ENCODE measurements at places on chromosomes 3 and 15.

GRCh38 chr3:140258222-140258724 lies 323.3 kb downstream of the CLSTN2 start:
- DNase-seq: no peak

GRCh38 chr15:31036783-31037182 lies 45.4 kb upstream of the MTMR10 start:
- DNase-seq: no peak

GRCh38 chr3:195448205-195448875 lies 5.5 kb upstream of the ACAP2 start:
- DNase-seq: no peak

- no peak for DNase-seq
Observed at GRCh38 chr3:135238236-135238830, 443.3 kb downstream of the EPHB1 start.

- no peak for DNase-seq
Observed at GRCh38 chr15:26771168-26771567, 1.7 kb downstream of the GABRB3 start.

GRCh38 chr3:24589513-24589851 lies 94.8 kb upstream of the THRB start:
- DNase-seq: no peak

DNA sequence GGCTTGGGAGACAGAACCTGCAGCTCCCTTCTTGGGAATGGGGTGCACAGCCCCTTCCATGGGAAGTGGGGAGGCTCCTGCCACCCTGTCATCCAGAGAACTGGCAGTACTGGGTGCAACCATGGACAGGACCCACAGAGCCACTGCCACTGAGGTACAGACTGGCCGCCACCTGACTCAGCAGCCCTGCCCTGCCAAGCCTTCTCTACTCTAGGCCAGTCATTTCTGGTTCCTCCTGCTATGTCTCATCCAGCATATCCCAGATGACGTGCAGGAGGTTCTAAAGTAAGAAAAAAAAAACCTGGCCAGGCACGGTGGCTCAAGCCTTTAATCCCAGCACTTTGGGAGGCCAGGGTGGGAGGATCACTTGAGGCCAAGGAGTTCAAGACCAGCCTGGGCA lies 76.9 kb upstream of the RPL32 start:
- DNase-seq: no peak

DNA sequence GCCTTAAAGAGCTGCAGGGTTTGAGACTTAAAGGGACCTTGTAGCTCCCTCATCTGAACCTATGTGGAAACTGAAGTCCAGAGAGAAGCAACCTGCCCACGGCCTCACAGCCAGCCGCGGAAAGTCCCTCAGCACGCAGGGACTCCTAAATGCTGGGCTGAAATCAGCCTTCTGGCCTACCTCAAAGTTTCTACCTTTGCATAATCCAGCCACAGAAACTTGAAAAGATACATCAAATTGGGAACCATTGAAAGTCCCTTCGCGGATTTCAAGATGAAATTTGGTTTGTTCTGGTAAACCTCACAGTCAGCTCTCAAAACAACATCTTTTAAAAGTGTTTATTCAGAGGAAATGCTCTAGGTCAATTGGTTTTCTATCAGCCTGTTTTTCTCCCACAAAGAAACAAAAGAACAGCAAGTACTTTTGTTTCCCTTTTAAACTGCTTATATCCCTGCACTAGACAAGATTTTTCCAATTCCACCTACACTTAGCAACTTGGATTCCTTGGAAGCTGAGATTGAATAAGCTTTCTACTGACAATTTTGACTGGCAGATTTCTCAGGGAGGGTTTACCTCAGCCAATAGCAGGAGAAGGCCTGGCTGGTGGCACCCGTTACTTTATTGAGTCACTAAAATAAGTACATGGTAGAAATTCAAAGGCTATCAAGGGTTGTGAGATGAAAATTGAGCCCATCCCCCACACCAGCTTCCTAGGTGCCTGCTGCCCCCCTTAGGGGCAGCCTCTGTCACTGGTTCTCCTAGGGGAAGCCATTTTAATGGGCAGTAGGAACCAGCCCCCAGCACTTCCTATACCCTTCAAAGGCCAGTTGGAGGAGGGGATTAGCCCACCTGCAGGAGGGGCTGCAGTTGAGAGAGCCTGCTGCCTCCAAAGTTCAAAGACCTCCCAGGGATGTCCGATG lies 171.2 kb downstream of the ADAMTS17 start:
- no peak for DNase-seq

DNA sequence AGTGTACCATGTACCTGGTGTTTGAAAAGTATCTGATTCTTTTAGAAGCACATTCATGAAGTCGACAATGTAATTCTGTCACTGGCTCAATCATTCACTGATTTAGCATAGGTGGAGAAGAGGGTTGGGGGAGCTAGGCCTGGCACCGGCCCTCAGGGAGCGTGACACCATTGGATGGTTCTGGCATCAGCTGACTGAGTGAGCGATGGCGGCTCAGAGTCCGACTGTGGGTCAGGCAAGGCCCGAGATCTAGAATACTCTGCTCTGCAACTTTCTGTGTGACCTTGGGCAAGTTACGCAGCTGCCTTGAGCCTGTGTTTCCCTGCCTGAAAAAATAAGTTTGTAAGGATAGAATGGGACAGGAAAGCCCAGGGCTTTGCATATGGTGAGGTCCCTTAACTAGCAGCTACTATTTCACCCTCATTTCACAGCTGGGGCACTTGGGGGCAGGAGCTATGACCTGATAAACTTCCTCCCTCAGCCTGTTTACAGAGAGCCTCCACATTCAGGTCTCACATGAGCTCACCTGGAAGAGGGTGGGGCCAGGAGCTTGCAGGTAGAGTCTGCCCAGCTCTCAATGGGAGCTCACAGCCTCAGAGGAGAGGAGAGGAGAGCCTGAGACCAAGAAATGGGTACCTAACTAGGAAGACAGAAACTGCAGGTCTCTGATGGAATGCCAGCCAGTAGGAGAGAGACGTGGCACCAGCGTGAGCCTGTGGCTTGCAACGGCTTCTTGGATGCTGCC lies 153.7 kb upstream of the TLE3 start:
- DNase-seq: no peak

GRCh38 chr15:89769366-89769765 lies 6.8 kb upstream of the MESP2 start:
- no peak for DNase-seq

DNA sequence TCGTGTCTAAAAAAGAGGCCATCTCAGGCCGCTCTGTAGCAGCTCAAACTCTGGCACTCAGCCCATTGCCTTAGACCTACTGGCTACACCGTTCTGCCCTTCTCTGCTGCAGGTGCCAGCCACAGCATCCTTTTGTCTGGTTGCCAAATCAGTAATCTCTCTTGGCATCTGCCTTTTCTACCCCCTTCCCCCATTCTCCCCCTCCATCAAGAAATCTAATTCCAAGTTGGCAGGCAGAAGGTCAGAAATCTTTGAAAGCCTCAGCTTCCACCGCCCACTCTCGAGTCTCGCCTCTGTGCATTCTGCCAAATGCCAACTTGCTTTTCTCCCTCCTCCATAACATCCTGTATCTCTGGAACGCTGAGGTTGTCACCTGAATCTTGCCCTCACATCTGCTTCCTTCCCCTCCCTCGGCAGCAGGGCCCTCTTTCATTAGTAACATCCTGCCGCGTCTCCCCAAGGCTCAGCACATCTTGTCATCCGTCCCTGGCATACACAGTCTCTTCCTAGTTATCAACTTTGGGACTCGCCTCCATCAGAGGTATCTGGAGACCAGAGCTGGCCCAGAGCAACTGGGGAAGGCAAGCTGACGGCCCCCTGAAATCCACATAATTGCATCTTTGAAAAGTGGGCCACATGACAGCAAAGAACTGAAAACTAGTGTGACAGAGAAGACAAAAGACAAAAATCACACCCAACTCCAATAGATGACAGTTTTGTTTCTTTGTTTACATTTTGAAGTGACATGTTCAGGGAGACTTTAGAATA lies 312.0 kb upstream of the CCDC54 start:
- peak; percentile 56 for DNase-seq

- DNase-seq: no peak
Observed at GRCh38 chr3:13419505-13420044, 547 bp downstream of the NUP210 start.

GRCh38 chr3:100662113-100662823 lies 47.0 kb upstream of the TFG start:
- DNase-seq: no peak

- DNase-seq: no peak
Observed at GRCh38 chr15:73344056-73344455, 24.7 kb downstream of the HCN4 start.

DNA sequence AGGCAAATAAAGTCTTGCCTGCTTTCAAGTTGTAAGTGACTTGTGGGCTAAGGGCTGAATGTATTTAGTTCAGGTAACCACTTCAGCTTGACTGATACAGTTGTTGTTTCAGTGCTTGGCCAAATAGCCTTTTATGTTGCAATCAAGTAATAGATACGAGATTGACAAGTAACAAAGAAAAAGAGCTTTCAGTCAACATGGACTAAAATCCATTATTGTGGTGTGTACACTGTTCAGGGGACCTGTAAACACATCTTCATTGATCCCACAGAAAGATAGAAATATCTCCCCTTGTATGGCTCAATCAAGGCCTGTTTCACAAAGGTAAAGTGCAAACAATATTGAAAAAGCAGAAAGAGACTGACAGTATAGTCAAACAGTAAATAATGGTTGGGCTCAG lies 224.8 kb upstream of the TMCO5A start:
- no peak for DNase-seq

DNA sequence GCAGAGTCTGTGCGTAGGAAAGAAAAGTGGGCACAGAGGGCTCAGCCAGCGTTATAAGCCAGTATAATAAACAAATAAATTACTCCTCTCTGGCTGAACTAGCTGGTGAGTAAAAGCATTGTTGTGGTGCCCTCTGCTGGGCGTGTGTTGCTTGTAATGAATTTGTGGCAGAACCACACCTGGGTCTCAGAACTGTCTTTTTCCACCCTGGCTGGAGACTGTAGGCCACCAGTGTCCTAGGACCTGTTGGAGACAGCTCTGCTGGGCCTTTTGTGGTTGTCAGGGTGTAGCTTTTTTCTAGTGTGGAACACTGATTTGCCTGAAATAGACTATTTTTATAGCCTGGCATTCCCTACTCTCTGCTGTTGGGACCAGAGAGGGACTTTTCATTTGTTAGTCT lies 130.5 kb upstream of the EIF1B start:
- DNase-seq: peak; percentile 81

DNA sequence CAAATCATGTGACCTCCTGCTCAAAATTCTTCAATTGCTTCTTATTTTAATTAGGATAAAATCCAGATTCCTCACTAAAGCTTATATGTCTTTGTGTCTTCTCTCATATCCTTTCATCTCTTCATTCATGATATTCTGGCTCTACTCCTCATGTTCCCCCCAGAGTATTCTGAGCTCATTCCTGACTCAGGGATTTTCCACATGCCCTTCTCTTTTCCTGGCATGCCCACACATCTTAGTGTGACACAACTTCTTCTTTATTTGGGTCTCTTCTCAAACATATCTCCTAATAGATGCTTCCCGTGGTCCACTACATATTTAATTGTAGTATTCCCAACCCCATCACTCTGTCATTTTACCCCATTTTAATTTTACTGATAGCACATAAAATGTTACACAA lies 15.2 kb upstream of the MBNL1 start:
- DNase-seq: no peak

DNA sequence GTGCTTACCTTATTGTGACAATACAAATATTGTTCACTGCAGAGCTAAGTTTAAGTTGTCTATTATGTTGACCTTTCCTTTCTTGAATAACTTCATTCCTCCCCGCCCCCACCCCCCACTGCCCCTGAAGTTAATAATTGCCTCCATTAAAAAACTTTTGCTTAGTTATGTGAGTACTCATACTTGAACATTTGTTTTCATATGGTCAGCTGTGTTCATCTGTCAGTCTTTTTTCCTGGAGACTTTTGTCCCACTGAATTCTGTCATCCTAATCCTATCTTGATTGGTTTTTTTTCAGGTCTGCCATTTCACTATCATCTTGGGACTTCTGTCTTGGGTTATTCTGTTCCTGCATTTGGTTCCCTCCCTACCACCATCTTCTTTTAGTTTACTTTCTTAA lies 8.5 kb downstream of the SLC25A36 start:
- DNase-seq: no peak

DNA sequence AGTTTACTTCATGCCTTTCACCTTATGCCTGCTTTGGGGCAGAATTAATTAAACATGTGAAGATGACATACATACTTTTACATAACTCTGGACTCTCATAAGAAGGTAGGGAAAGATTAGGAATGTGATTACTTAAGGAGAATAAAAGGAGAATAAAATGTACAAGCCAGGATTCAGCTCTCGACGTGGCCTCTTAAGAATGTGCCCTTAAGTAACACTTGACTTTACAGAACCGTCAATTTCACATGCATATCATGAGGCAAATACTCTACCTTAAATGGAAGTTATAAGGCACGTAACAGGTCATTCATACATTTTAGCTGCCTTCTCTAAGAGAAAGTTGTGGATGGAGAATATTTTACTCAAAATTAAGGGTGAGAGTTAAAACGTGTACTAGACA lies 263.7 kb upstream of the LMCD1 start:
- DNase-seq: no peak

GRCh38 chr3:40899286-40899712 lies 300.0 kb upstream of the CTNNB1 start:
- no peak for DNase-seq

DNA sequence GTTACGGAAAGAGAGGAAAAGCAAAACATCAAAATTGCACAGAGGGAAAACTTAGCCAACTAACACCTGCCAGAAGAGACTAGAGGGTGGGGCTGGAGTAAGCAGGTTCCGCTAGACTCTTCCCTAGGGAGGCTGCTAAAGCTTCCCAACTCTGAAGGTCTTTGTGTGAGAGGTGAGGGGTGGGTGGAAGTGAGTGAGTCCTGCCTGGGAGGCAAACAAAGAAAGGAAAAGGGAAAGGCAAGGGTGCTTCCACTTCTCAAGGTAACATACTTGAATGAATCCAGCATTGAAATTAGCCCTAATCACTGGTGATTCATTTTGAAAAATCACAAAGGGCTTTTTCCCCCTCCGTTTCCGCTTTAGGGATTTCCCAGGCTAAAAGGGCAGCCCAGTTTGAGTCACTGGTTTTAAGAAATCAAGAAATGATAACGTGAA lies 220.5 kb upstream of the ADAMTS9 start:
- DNase-seq: peak; percentile 42

DNA sequence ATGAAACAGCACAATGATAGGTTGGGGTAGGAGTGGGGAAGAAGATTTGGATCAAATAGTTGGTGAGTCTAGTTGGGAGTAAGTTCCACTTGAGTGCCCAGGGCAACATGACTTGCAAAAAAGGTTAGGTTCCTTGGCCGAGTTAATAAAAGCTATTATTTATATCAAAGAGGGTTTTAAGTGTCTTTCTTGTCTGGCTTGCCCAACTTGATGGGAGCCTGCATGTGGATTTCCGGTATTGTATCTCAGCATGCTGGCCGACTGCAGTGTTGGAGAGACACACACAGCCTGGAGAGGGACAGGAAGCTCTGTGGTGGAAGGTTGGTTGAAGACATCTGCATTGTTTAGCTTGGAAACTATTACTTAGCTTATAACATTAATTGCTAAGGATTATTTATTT lies 449.5 kb upstream of the TBL1XR1 start:
- no peak for DNase-seq

- DNase-seq: no peak
Observed at GRCh38 chr3:29420106-29420505, 139.2 kb downstream of the RBMS3 start.

Measured in COLO829 (cell line).